ENCODE measurements at places on chromosomes 3 and 15. TPM values are rescaled to one million over a fixed set of nuclear protein-coding genes. Genes with fewer than 3 reads are reported as not detected.

GRCh38 chr3:62793946-62794345 is 81.3 kb downstream of the CADPS start:
- no peak for DNase-seq
- H3K27ac ChIP-seq: no peak overlapping the region
- H3K36me3 ChIP-seq: no peaks in the 10 kb centered on the region
- H3K27me3 ChIP-seq: no peaks in the 10 kb centered on the region
- no peaks in the 10 kb centered on the region for H3K4me1 ChIP-seq

DNA sequence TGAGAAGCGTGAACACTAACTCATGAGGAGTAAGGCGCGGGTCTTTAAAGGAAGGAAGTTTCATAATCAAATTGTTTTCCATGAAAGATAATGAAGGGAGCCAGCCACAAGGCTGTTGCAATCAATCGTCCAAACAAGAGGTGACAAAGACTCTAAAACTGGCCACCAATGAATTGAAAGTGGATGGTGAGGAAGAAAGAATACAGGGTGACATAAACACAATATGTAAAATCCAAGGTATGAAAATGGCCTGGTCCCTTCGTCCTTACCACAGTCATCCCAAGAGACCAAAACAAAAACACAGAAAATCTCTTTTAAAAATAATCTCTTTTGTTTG is 12.0 kb downstream of the CD86 start:
- no peaks in the 10 kb centered on the region for H3K36me3 ChIP-seq
- H3K4me3 ChIP-seq: no peak overlapping the region
- no peaks in the 10 kb centered on the region for H3K4me1 ChIP-seq
- DNase-seq: no peak

DNA sequence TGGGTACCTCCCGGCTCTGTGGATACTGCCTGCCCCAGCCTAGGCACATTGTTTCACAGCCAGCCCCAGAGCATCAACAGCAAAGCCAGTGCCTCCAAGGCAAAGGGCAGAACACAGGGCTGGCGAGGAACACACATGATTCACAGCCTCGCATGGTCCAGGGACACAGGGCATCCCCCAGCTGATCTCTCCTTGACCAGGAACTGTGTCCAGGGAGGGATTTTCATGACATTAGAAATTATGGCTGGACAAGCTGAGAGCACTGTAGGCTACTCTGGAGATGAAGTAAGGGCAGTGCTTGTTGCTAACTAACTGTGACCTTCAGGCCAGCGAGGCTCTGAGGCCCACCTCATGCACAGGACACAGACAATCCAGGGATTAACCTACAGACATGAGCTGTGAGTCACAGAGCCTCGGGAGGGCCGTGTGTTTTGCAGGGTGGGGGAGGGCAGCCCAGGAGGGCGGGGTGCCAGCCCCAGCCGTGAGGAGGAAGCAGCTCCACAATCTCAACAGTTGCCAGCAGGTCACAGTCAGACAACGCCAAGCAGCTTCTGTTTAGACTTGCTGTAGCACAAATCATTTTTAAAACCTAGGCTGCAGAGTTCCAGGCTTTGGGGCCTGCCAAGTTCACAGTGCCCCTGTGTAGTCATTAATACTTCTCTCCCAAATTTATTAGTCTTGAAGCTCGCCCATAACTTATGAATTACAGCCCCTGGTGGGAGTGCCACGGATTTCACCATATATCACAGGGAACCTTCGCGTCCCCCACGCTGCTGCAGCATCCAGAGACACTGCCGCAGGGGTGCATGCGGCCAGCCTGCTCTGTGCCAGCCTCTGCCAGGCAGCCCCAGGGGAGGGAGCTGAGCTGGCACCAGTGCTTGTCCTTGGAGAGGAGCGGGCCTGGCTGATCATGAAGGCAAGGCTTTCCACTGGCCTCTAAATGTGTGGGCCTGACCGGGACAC is 114.7 kb downstream of the ETFA start:
- H3K36me3 ChIP-seq: no peaks in the 10 kb centered on the region
- H3K4me3 ChIP-seq: peak overlapping the region; percentile 26
- peak overlapping the region; percentile 82 for H3K27ac ChIP-seq
- no peaks in the 10 kb centered on the region for H3K27me3 ChIP-seq
- peaks cover 56% of the 10 kb centered on the region for H3K4me1 ChIP-seq

- no peak for DNase-seq
- no peak overlapping the region for H3K27ac ChIP-seq
- H3K4me1 ChIP-seq: no peaks in the 10 kb centered on the region
- H3K36me3 ChIP-seq: no peaks in the 10 kb centered on the region
- no peaks in the 10 kb centered on the region for H3K27me3 ChIP-seq
Observed at GRCh38 chr15:101844916-101845315, 32.9 kb downstream of the OR4F15 start.

- H3K4me1 ChIP-seq: no peaks in the 10 kb centered on the region
- H3K27me3 ChIP-seq: no peaks in the 10 kb centered on the region
- H3K4me3 ChIP-seq: no peak overlapping the region
- no peaks in the 10 kb centered on the region for H3K36me3 ChIP-seq
Observed at GRCh38 chr15:43943511-43943910, 116.7 kb downstream of the WDR76 start.

- H3K4me3 ChIP-seq: no peak overlapping the region
- no peaks in the 10 kb centered on the region for H3K36me3 ChIP-seq
- no peaks in the 10 kb centered on the region for H3K27me3 ChIP-seq
- no peaks in the 10 kb centered on the region for H3K4me1 ChIP-seq
- no peak overlapping the region for H3K27ac ChIP-seq
Observed at GRCh38 chr15:53256043-53256442, 465.9 kb upstream of the ONECUT1 start.

GRCh38 chr3:154275965-154276364 is 48.3 kb downstream of the DHX36 start:
- H3K27me3 ChIP-seq: no peaks in the 10 kb centered on the region
- H3K4me3 ChIP-seq: no peak overlapping the region
- H3K36me3 ChIP-seq: peaks cover 5% of the 10 kb centered on the region
- H3K27ac ChIP-seq: no peak overlapping the region

DNA sequence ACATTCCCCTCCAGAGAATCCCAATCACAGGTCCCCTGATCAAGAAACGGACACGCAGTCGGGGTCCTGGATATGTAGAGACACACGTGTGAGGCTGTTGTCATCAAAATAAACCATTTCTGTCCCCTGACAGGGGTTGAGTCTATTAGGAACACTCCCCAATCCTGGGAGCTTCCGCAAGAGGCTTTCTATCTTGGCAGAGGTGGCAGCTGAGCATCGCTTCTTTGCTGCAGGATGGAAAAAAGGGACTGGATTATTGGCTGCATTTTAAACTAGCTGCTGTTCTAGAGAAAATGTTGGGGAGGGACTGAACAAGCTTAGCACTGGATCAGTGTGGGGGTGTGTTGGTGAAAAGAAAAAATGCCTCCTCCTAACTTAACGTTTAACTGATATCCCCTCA is 2.5 kb upstream of the CNTN4 start:
- H3K36me3 ChIP-seq: no peaks in the 10 kb centered on the region
- no peaks in the 10 kb centered on the region for H3K4me1 ChIP-seq
- peaks cover 48% of the 10 kb centered on the region for H3K27me3 ChIP-seq
- DNase-seq: no peak
- no peak overlapping the region for H3K27ac ChIP-seq

DNA sequence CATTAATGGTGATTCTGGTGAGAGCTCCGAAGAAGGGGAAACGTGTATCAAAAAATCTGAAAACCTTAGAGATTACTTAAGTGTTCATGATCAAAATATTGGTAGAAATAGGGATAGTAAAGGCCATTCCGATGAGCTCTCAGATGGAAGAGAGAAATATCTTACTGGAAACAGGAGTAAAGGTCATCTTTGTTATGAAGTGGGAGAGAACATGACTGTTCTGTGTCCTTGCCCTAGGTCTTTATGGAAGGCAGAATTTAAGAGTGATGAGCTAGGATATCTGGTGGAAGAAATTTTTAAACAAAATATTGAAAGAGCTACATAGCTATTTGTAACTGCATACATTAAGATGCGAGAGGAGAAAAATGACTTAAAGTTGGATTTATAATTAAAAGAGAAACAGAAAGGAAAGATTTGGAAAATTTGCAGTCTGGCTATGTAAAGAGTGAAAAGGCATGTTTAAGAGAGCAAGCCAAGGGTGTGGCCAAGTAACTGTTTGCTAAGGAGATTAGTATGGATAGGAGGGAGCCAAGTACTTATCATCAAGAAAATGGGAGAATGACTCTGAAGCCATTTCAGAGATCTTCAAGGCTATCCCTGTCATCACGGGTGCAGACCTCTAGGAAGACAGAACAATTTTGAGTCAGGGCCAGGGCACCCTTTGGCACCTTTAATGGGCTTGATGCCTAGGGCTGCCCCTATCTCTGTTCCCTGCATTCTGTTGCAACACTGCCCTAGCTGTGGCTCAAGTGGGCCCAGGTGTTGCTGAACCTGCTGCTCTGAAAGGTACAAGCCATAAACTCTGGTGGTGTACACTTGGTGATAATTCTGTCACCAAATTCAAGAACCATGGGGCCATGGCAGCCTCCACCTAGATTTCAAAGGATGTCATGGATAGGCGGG is 27.3 kb downstream of the SLMAP start:
- no peaks in the 10 kb centered on the region for H3K27me3 ChIP-seq
- H3K36me3 ChIP-seq: no peaks in the 10 kb centered on the region
- DNase-seq: no peak
- peaks cover 30% of the 10 kb centered on the region for H3K4me1 ChIP-seq
- no peak overlapping the region for H3K4me3 ChIP-seq

DNA sequence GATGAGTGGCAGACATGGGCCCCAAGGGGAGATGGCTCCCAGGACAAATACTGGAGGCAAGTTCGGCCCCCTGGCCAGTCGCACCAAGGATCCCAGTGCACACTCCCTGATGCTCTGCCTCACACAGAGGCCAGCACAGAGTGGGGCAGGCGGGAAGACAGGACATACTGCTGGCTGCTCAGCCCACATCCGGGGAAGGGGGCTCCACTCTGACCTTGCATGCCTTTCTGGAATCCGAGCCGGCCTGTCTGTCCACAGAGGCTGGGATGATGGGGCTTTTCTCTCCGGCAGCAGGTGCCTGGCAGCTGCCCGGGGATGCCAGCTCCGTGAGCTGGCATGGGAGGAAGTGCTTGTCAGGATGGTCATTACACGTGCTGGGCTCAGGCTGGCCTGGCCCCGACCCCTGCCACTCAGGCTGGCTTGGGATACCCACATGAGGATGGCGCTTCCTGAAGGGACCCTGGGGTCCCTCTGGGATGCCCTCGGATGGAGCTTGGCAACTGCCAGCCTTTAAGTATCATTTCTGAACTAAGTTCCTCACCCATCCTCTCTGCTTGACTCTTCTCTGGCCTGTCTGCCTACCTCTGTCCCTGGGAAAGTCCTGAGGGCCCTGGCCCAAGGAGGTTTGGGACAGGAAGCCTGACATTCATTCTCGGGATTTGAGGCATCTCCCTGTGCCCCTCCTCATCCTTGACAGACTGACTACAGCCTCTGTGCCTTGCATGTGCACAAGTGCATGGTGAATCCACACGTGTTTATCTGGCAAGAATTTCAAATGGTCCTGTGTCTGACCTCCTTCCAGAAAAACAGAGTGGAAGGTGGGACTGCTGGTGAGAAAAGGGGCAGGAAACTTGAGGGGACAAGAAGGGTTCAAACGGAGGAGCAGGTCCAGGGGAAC is 46.5 kb downstream of the EXOG start:
- peak overlapping the region; percentile 4 for H3K4me3 ChIP-seq
- H3K27ac ChIP-seq: peak overlapping the region; percentile 85
- no peaks in the 10 kb centered on the region for H3K36me3 ChIP-seq
- no peaks in the 10 kb centered on the region for H3K27me3 ChIP-seq

DNA sequence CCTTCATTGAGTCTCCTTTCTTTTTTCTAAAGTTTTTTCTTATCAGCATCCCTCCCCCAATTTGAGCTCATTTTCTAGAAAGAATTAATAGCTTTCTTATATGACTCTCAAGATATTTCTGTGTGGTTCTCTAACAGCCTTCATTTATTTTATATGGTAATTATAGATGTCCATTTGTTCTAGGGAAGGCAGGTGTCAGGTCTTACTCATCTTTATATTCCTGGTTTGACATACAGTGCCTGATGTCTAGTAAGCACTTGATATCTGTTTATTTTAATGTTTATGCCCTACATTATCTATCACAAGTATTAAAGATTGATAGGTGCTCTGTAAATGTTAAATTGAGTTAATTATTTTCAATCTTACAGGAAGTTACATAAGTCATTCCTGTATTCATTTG is 426.7 kb upstream of the TPRG1 start:
- DNase-seq: no peak
- H3K4me3 ChIP-seq: no peak overlapping the region
- H3K36me3 ChIP-seq: no peaks in the 10 kb centered on the region
- H3K27me3 ChIP-seq: no peaks in the 10 kb centered on the region
- no peak overlapping the region for H3K27ac ChIP-seq

DNA sequence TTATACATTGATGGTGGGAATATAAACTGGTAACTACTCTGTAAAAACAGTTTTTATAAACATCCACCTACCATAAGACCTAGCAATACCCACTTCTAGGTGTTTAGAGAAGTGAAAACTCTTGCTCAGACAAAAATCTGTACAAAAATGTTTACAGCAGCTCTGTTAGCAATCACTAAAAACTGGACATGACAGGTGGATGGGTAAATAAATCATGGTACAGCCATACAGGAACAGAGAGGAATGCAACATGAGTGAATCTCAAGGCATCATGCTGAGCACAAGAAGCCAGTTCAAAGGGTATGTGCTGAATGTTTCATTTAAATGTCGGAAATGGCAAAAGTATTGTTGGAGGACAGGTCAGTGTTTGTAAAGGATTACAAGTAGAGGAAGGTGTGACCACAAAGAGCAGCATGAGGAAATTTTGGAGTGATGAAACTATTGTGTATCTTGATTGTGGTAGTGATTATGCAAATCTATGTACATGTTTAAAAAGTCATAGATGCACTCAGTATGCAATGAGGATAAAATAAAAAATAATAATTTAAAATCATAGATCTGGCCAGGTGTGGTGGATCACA is 2.8 kb upstream of the RNU5A-1 start:
- H3K27me3 ChIP-seq: no peaks in the 10 kb centered on the region
- no peak for DNase-seq
- H3K27ac ChIP-seq: no peak overlapping the region
- H3K36me3 ChIP-seq: no peaks in the 10 kb centered on the region

DNA sequence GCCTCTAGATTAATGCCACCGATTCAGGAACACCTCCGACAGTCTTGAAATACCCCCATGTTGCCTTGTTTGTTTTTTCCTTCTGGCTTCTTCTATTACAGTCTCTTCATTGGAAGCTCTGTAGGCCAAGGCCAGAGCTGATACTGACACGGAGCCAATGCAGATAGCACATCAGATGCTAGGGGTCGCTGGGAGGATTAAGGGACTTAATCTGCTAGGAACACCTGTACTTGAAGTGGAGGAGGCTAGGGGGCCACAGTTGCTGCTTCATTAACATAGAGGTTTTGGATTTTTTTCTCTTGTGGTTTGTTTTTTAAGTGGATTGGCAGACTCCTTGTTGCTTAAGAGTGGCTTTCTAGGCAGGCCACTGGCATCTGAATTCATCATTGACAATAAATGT is 49.6 kb downstream of the PARP14 start:
- no peaks in the 10 kb centered on the region for H3K27me3 ChIP-seq
- no peaks in the 10 kb centered on the region for H3K36me3 ChIP-seq
- DNase-seq: no peak
- no peak overlapping the region for H3K27ac ChIP-seq
- H3K4me1 ChIP-seq: no peaks in the 10 kb centered on the region

The CYP19A1 gene
- 0.22 TPM for total RNA-seq

The ESYT3 gene
- total RNA-seq: 2.6 TPM

The WNT7A gene
- total RNA-seq: not detected

The PGBD4 gene
- total RNA-seq: 1.4 TPM

The SCN5A gene
- total RNA-seq: 34.2 TPM

The GOLGA6L9 gene
- total RNA-seq: 0.93 TPM

The DNASE1L3 gene
- total RNA-seq: 0.57 TPM

The SLC38A3 gene
- total RNA-seq: 1.7 TPM

The CFAP100 gene
- total RNA-seq: not detected

The FETUB gene
- total RNA-seq: not detected
